Gastroesophageal sphincter (tissue), 4 donors: ENCODE measurements at places on chromosomes 6 and 20.

- no peak for ATAC-seq
Measured at GRCh38 chr20:3082955-3083952, 1.3 kb downstream of the AVP start.

DNA sequence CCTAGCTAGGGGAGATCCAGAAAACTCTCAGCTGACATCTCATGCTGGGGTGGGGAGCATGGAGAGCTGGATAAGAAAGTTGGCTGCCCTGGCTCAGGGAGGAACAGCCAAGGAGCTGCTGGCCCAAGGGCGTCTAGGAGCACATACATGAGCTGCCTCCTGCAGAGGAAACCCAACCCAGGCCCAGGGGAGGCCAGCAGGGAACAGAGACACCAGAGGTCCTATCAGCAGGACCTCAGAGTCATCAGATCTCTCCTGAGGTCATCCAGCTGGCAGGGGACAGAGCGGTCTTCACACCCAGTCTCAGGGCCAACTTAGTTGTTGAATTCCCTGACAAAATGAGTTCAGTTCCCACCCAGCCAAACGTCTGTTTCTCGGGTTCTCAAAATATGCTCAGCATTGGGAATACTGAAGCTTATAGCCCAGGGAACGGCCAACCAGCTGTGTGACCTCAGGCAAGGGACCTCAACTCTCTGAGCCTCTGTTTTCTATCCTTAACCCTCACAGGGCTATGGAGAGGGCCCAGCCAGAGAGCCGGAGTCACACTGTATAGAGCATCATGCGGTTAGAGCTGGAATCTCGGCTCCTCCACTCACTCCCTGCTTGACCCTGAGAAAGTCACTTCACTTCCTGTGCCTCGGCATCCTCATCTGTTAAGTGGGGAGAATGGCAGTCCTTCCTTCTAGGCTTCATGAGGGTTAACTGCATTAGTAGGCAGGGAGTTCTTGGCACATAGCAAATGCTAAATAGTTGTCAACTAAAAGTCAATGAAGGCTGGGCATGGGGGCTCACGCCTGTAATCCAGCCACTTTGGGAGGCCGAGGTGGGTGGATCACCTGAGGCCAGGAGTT, 13.8 kb downstream of the ADA start:
- ATAC-seq, result peak; percentile 84

DNA sequence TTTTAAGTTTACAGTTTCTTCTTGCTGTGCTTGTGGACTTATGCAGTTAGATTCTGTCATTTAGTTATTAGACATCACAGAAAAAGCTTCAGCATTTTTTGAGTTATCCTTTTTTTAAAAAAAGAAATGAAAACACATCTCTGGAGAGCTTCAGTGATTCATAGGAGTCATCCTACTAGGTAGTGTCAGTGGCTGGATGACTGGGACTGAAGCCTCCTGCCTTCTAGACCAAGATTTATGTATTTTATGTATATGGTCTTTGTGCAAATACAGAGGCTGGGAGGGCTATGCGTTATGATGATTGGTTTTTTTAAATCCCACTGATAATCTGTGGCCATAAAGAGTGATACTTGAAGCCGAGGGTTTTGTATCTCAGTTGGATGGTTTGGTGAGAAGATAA, 125.9 kb upstream of the JAG1 start:
- no peak for ATAC-seq

- no peak for ATAC-seq
Measured at GRCh38 chr20:21175433-21175832, 49.6 kb downstream of the KIZ start.

- no peak for ATAC-seq
Measured at GRCh38 chr6:118589186-118589585, 41.1 kb downstream of the PLN start.

GRCh38 chr20:62252342-62252966, 14.1 kb downstream of the OSBPL2 start:
- no peak for ATAC-seq

- ATAC-seq, result no peak
Measured at GRCh38 chr6:35223396-35223795, 9.6 kb downstream of the SCUBE3 start.
